ENCODE measurements at places on chromosomes 3 and 15. TPM values are rescaled to one million over a fixed set of nuclear protein-coding genes. Genes with fewer than 3 reads are reported as not detected.
A peak's percentile ranks its signal among the peaks of the same experiment; 100 is the strongest.

DNA sequence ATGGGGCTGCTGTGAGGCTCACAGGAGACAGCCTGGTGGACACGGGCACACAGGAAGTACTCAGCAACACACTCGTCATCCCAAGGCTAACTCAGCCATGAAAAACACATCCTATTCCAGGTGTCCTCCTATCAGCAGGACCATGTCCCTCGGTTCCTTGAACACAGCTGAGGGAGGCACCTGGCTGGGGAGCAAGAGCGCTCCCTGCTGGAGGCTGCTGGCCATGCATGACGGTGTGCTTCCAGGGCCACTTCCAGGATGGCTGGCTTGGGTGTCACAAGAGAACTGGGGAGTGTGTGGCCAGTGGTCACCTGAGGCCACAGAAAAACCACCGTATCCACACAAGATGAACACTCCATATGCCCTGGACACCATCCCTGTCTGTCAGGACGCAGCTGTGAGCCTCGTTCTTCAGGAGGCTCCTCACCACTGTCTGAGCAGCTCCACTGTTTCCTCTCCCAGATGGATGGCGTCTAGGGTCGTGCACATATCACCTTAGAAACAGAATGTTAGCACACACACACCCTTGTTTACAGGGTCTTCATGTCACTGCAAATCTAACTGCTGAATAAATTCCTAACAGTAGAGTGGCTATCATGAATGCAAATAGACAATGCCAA lies 31.0 kb downstream of the POC1A start:
- H3K27me3 ChIP-seq, result no peaks in the 10 kb centered on the region
- H3K4me1 ChIP-seq, result peaks cover 18% of the 10 kb centered on the region
- H3K4me3 ChIP-seq, result no peak overlapping the region
- peaks cover 14% of the 10 kb centered on the region for H3K36me3 ChIP-seq
- H3K27ac ChIP-seq, result no peak overlapping the region

- H3K4me3 ChIP-seq, result peak overlapping the region; percentile 75
- peaks cover 7% of the 10 kb centered on the region for H3K27me3 ChIP-seq
- no peak for DNase-seq
- H3K36me3 ChIP-seq, result no peaks in the 10 kb centered on the region
These were observed 1.8 kb downstream of the RBMS3 start for GRCh38 chr3:29282427-29283230.

DNA sequence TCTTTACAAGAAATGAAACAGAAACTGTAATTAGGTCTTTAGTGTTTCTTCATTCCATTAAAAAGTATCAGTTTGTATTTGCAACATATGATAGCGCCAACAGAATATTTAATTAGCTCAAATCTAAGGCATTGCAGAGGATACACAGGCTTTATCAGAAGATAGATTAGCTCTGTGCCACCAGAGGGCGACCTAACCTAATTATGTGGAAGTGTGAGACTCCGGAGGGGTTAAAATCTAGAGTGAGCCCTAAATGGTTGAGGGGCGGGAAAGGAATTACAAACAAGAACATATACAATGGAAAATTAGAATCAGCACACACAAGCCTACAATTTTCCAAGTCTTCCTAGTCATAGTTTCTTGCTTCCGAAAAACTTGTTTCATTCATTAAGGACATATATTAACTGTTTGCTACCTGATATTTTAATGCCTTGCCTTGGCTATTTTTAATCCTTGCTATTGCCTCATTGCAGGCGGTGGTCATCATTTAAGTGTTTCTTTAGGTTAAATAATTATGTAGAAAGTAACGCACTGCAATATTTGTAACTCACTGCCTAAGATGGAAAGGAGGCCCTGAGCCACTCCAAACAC lies 18.0 kb upstream of the RYR3 start:
- H3K4me3 ChIP-seq, result no peak overlapping the region
- H3K27ac ChIP-seq, result no peak overlapping the region
- H3K36me3 ChIP-seq, result no peaks in the 10 kb centered on the region

Gene ATR
- total RNA-seq, result 31.8 TPM

- peaks cover 41% of the 10 kb centered on the region for H3K4me1 ChIP-seq
- DNase-seq, result peak; percentile 83
- H3K27ac ChIP-seq, result peak overlapping the region; percentile 88
- peaks cover 66% of the 10 kb centered on the region for H3K27me3 ChIP-seq
- peak overlapping the region; percentile 8 for H3K4me3 ChIP-seq
These were observed 60.5 kb downstream of the SPTSSB start for GRCh38 chr3:161310649-161311423.

GRCh38 chr3:114384558-114384903 lies 90.7 kb downstream of the TIGIT start:
- peaks cover 13% of the 10 kb centered on the region for H3K4me1 ChIP-seq
- H3K36me3 ChIP-seq, result no peaks in the 10 kb centered on the region
- no peaks in the 10 kb centered on the region for H3K27me3 ChIP-seq
- peak overlapping the region; percentile 77 for H3K27ac ChIP-seq

DNA sequence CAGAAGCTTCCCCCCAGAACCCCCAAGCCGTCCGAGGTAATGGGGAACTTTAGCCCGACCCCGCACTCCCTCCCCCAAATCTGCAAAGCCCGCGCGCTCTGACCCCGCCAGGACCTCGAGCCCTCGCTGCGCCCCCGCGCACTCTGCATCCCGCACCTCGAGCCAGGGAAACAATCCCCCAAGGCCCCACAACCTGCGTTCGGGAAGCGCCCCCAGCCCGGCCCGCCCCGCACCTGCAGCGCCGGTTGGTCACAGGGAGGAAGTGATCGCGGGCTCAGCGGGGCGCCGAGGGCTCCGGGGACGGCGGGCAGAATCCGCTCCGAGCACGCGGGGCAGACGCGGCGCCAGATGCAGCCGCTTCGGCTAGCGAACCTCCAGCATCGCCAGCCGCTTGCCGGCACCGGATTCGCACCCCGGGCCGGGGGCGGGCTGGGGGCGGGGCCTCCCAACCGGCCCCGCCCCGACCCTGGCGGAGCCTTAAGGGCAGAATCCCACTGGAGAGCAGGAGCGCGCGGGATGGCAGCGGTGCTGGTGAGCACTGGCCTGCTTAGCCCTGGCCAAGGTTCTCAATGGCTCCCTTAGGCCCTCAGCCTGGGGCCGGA lies at the start of gene CAMKV:
Gene CAMKV (minus strand): TSS at position 382 of the 602 bp plus-strand sequence. CDS start 7,518 bp downstream, outside the sequence.
- peak within 1 kb of the TSS; percentile 19 for H3K4me3 ChIP-seq
- peaks cover 1% of the 10 kb centered on the region for H3K4me1 ChIP-seq
- peaks cover 41% of the 10 kb centered on the region for H3K27me3 ChIP-seq
- peak; percentile 43 for DNase-seq
- no peak within 1 kb of the TSS for H3K27ac ChIP-seq

DNA sequence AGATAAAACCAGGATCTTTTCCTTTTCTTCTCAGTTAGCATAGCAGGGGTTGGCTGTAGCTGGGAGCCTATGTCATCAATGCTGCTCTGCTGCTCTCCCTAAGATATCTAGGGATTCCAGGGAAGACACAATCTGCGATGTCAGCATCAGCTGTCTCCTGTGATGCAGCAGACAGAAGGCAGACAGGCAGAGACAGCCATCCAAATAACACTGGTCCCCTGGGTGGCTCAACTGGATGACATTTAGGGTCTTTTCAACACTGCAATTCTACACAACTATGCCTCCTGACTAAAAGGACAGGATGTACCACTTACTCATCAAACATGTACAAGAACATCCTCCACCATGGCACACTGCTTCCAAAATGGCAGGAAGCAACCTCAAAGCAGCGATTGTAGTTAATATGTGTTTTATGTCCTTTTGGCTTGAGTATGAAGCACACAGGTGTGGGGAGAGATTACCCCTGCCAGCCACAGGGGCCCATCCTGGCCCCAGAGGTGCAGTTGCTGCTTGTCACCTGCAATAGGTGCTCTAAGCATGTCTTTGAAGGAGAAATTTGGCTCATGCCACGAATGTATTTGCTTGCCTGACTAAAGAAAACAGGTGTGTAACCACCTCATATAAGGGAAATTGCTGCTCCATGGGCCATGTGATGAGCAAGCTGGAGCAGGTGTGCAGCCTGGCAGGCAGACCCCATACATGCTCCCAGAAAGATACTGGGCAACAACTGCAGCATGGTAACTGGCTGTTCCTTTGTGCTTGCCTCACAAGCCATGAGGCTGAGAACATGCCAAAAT lies 357.8 kb downstream of the VPS13C start:
- H3K27me3 ChIP-seq, result peaks cover 18% of the 10 kb centered on the region
- H3K4me1 ChIP-seq, result no peaks in the 10 kb centered on the region
- no peak overlapping the region for H3K27ac ChIP-seq
- DNase-seq, result no peak
- H3K36me3 ChIP-seq, result no peaks in the 10 kb centered on the region

GRCh38 chr15:95168152-95168551 lies 936.8 kb downstream of the MCTP2 start:
- no peaks in the 10 kb centered on the region for H3K36me3 ChIP-seq
- no peaks in the 10 kb centered on the region for H3K4me1 ChIP-seq
- no peak for DNase-seq
- no peak overlapping the region for H3K4me3 ChIP-seq
- no peak overlapping the region for H3K27ac ChIP-seq
- H3K27me3 ChIP-seq, result no peaks in the 10 kb centered on the region
